ENCODE measurements at places on chromosomes 11 and 22. TPM values are rescaled to one million over a fixed set of nuclear protein-coding genes. Genes with fewer than 3 reads are reported as not detected.

TBX10 gene
- not detected for total RNA-seq

EIF3F gene
- total RNA-seq, result 300 TPM

ARHGAP8 gene
- total RNA-seq, result 105 TPM

TSPAN32 gene
- 3.4 TPM for total RNA-seq

NXPE4 gene
- total RNA-seq, result not detected

TRIM49 gene
- total RNA-seq, result not detected

ELFN2 gene
- total RNA-seq, result 0.36 TPM

All from progenitor cell of endocrine pancreas (in vitro differentiated cells).